ENCODE measurements at places on chromosomes 16 and 17. TPM values are rescaled to one million over a fixed set of nuclear protein-coding genes. Genes with fewer than 3 reads are reported as not detected.

The CRYBA1 gene
- not detected for total RNA-seq

The KIF2B gene
- not detected for total RNA-seq

The SNRNP25 gene
- total RNA-seq: 60.7 TPM

The CCL17 gene
- total RNA-seq: not detected

GRCh38 chr16:67077871-67078270 lies 31.9 kb upstream of the PHAF1 start:
- DNase-seq: peak; percentile 67

GRCh38 chr17:1605681-1606351 lies 22.8 kb downstream of the SLC43A2 start:
- no peak for DNase-seq

DNA sequence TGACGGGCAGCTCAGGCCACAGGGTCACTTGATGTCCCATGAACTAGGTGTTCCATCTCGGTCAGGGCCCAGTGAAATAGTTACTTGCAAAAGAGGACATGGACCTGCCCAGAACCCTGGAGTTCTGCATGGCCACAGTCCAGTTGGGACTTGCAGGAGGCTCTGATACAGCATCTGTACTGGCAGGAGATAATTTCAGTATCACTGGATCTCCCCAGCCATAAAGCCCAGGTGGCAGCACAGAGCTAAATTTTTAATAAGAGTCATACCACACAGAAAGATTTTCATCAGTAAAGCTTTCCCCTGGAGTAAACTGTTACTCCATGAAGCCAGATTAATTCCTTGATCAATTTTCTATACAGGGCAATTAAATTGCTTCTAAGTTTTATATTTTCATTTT lies 18.0 kb upstream of the SLC16A5 start:
- no peak for DNase-seq

- DNase-seq: no peak
Observed at GRCh38 chr16:27341549-27341948, 27.8 kb downstream of the IL4R start.
